Stimulated activated CD4-positive, alpha-beta T cell treated with anti-CD3 and anti-CD28 coated beads, Interleukin-4, amount 100 ng/mL, for 24 hours (primary cell): ENCODE measurements at places on chromosomes 1 and 21.

GRCh38 chr1:195054217-195054687 lies 1554.0 kb downstream of the KCNT2 start:
- no peak for DNase-seq

DNA sequence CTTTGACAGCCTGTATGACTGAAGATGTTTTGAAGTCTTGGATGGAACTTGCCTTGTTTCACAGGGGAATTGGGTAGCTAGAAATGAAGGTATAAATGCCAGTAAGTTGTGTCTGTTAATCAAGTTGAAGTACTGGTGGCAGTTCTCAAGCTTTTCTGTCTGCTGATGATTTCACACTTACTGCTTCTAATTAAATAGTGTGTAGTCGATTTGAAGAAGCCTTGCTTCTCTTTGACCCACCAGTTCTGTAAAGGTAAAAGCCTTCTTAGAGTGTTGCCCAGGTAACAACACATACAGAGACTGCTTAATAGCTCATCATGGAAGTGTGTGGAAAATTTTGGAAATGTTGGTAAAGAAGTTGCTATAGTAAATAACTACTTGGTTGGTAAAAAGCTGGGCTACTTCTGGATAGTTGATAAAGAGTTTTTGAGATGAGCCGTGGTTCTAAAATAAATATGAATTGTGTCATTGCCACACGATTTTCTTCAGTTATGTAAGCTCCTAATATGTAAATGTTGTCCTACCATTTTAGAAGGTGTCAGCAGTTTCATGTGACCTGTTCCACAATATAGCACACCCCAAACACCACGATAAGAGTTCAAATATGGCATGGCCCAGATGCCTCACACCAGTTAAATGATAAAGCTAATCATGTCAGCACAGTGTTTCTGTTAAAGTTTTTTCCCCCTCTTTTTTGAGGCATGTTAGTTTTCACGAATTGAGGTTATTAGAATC lies 7.4 kb downstream of the RABGAP1L start:
- no peak for DNase-seq

DNA sequence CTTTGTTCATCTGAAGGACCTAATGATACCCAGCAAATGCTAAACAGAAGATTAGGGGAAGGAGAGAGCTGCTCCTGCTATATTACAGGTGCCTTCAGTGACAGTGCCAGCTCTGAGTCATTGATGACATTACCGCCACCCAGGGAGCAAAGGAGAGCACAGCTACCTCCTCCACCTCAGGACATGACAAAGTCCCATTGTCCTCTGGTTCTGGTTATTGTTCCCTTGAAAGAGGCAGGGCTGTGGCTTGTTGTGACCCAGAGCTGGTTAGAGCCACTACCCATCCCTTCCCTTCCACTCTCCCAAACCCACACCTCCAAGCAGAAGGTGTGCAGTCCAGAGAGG lies 363.5 kb upstream of the DUSP10 start:
- no peak for DNase-seq

DNA sequence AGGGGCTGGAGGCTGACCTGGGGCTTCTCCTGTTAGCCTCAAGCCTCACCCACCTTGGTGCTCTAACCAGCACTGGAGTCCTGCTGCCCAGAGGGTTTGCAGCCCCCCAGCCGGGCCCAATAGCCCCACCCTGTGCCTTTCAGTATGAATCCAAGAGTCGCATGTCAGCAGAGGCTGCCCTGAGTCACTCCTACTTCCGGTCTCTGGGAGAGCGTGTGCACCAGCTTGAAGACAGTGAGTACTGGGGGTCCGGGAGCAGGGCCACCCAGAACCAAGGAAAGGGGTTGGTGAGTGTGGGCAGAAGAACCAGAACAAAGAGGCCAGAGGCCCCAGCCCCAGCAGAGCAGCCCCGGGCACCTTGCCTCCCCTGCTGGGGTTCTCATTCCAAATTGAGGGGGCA lies 25.6 kb downstream of the CDK18 start:
- DNase-seq, result no peak

DNA sequence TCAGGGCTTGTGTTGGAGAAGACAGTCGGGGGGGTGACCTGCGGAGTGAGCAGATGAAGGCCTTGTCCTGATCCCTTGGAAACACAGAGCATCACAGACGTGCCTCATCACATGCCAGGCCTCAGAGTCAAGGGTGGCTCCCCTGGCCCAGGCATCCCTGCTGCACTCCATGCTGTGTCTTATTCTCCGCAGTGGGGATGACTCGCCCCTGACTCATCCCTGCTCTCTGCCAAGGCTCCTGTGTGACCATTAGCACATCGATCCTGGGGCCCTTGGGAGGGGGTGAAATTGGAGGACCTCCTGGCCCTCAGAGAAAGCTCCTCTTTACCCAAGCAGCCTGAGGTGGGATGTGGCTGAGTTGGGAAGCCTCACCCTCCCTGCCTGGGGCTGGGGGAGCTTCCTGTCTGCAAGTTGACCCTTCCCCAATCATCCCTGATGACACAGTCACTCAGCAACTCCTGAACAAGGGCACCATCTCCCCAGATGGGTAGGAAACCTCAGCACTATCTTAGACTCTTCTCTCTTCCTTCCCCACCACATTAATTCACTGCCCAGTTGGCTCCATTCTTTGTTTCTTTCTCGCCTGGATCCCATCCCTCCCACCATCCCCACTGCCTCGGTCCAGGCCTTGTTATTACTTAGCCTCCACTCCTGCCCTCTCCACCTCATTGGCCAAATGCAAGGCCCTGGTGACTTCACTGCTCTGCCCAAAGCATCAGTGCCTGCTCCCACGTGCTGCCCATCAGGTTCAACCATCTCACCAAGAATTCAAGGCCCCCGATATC lies 74.6 kb downstream of the CAMK2N1 start:
- no peak for DNase-seq

DNA sequence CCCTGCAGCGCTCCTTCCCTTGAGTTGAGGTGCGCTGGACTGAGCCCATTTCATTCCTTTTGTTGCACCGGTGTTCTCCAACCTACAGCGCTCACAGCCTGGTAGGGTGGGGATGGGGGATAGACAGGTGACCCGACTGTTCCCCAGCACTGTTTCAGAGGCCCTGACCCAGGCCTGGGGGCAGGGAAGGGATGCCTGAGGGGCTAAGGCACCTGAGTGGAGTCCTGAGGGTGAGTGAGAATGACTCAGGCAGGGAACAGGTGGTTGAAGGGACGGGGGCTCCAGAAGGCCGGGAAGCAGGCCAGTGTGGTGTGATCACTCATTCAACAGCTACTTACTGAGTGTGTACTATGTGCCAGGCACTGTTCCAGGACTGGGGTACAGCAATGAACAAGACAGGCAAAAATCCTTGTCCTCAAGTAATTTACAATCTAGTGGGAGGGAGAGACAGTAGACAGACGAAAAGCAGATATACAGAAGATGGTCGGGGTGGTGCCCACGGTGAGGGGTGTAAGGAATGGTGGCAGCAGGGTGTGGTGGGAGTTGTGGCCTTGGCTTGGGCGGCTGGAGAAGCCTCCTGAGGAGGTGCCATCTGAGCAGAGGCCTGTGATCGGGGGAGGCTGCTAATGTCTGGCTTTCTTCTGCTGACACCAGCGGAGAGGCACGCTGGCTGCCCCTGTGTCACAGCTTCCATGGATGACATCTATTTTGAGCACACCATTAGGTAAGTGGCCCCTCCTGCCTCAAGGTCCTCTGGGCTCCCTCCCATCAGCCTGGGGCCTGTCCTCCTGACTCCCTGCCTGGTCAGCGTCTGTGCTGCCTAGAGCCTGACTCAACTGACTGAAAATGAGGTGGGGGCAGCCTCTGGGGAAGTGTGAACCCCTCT lies 37.4 kb downstream of the ACOT11 start:
- DNase-seq, result no peak

DNA sequence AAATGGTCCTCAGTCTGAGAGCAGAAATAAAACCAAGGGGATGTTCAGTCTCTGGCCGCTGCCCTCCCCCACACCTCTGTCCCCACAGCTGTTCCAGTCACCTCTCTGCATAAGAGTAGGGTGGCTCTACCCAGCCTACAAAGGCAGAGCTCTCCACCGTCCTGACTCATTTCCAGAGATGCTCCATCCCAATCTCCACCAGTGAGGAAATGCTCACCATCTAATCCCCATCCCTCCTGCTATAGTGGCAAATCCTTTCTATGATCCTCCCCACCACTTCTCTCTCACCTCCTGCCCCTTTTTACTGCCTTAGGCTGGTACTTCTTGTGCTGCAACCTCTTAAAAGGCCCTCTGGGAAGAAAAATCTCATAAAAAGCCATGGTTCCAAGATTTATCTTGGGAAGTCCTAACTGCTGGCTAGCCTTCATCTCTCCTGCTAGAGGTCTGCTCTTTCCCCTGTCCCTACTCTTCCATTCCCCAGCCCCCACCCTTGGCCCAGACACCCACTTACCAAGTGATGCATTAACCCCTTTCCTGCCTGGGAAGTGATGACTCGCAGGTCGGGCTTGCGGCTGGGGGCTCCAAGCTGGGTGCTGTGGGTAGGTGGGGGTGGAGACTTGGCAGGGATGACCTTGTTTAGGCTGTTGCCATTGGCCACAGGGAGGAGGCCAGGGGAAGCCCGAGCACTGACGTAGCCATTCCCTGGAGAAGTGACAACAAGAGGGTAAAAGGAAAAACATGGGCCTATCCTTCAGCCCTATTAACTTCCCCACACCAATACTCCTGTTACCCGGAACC lies 23.9 kb downstream of the MEF2D start:
- no peak for DNase-seq

DNA sequence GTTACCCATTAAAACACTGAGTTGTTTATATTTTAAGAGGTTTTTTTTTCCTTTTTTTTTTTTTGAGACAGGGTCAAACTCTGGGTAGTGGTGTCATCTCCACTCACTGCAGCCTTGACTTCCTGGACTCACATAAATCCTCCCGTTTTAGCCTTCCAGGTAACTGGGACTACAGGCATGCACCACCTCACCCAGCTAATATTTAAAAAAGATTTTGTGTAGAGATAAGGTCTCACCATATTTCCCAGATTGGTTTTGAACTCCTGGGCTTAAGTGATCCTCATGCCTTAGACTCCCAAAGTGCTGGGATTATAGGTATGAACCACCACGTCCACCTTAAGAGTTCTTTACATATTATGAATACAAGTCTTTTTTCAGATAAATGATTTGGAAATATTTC lies 146.5 kb downstream of the COQ8A start:
- DNase-seq, result no peak

DNA sequence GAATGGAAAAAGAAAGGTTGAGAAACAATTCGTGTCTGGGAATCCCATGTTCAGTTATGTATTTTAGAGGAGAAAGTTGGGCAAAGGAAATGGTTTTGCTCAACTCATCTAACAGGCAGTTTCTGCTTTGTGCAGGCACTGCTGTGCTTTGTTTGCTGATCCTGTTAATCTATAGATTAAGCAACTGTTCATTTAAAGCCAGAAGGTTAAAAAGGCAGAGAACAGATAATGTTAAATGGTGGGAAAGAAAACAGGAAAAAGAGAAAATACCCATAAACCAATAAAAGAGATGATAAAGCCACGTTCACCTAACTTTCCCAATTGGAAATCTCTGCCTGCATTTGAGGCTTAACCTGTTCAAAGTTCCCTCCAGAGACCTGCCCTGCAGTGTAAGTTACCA lies 70.0 kb downstream of the APP start:
- DNase-seq, result no peak

GRCh38 chr1:2129256-2129943 lies 65.2 kb downstream of the FAAP20 start:
- DNase-seq, result no peak

GRCh38 chr1:32361308-32361673 lies 994 bp downstream of the FAM229A start:
- no peak for DNase-seq

DNA sequence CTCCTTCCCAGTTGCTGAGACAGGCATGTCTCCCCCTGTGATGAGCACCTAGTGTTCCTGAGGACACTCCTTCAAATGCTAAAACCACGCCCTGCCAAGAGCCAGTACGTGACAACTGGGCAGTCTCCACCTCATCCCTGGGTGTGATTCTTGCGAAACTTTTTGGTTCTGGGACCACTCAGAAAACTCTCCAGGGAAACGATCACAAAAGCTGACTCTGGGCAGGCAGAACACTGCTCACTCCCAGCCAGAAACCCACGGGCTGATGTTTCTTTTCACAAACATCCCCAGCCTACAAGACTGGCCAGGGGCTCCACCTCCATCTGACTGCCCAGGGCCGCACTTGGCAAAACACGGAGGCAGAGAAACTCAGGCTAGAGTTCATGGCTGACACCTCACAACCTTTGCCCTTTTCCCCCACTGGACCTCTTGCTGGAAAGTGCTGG lies 24.4 kb downstream of the DHRS3 start:
- DNase-seq, result no peak

DNA sequence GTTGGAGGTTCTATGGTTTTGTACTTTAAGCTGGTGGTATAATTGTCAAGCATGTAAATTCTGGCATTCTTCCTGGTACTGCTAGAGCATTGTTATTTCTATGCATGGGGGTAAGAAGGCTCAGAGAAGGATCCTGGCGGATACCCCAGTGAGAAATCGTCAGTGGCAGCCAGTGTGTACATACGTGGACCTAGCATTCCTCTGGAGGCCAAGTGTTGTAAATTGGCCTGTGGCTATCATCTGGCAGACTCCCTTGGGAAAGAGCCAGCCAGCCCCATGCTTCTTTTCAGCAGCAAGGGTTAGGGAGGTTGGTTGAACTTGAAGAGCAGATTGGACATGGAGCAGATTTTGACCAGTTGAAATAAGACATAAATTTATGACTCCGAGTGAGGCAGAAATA lies 5.2 kb upstream of the AGO3 start:
- no peak for DNase-seq

DNA sequence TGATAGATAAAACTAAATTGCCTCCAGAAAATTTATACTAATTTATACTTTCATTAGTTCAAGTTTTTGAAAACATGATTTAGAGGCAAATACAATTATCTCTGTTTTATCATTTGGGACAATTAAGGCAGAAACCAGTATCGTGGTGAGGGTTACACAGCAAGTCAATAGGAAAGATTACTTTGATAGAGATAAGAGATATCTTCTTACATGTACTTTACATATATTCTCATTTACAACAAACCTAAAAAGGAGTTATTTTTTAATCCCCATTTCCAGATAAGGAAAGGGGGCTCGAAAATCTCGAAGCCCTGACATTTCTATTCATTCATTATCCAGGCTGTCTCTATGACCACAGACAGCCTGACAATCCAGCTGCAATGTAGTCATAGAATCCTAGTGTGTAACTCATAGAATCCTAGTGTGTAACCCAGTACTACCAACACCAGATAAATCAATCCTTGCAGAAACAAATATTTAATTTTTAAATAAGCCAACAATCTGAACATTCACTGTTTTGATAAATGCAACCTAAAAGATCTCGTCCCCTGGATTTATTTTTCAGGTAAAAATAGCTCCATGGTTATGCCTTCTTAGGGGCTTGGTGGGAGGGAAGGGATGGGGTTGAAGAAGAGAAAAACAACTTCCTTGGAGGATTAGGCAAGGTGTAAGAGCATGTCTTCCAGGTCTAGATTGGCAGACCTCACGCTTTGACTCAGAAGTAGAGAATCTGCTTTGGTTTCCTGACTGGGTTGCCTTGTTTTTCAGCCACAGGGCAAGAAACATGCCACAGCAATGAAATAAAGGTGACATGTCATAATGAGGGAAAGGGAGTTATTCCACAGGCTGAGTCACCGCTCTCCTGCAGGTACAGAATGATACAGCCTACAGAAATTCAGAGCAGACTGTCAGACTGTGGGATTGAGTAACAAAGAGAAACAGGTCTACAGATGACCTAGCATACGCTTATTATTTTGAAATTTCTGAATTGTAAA lies 45.6 kb downstream of the IRF2BP2 start:
- no peak for DNase-seq

- peak; percentile 12 for DNase-seq
These were observed 1.5 kb downstream of the S100PBP start for GRCh38 chr1:32818804-32819541.
